ENCODE measurements at places on chromosomes 2 and 18.

DNA sequence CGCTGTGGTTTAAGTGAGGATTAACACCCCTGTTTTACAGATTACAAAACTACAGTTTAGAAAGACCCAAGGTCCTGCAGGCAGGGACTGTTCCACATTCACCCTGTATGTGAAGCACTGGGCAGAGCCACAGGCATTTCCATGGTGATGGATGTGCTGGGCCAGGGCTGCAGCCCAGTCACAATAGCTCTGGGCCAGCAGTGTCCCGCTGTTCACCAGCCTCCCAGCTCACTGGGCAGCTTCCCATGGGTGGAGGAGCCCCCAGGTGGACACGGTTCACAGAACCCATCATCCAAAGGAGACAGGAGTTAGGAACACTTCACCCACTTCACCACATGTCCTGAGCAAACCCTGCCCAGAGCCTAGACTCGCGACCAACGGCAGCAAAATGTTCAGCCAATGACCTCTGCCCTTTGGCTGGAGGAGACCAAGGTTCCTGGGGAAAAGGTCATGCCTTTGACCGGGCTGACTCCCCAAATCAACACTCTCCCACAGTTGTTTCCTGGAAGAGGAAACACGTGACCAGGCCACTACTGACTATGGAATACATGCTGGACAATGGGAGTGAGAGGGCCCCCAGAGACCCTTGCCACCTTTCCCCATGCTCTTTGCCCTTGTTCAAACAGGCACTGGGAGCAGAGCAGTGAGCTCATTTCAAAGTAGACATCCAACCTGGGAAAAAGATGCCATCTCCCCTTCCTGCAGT lies 28.0 kb upstream of the SLC35F6 start:
- DNase-seq: no peak

DNA sequence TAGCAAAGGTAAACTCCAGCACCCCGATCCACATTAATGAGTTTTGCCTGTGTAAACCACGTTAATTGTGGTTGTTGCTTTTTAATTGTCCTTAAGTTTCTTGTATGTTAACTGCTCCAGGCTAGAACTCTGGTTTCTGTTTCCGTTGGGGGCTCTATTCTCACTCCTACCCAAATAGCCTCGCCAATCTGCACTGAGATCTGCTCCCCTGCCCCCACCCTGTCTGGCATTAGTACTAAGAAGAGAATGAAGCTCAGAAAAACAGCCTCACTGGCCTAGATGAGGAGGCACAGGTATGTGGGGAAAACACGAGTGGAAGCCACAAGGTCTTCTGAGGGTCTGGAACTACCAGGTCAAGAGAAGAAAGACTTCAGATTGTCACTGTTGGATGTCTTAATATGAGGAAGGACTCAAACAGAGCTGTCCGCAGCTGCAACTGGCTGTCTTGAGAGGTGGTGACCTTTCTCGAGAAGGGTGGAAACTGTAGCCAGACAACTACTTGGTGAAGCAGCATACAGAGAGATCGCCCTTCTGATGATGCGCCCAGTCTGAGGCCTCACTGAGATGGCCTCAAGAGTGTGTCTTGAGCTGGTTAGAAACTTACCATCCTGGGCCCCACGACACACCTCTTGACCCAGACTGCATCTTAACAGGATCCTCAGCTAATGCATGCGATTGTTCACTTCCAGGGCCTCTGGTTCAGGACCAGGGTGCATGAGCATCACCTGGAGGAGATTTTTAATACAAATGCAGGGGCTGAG lies 73.1 kb downstream of the TGOLN2 start:
- no peak for DNase-seq

DNA sequence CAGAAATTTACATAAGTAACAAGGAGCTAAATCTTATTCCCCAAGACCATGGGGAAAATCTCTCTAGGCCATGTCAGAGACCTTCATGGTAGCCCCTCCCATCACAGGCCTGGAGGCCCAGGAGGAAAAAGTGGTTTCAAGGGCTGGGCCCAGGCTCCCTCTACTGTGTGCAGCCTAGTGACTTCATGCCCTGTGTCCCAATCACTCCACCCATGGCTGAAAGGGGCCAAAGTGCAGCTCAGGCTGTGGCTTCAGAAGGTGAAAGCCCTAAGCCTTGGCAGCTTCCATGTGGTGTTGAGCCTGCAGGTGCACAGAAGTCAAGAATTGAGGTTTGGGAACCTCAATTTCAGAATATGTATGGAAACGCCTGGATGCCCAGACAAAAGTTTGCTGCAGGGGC lies 1612.7 kb upstream of the SLC39A10 start:
- no peak for DNase-seq

- DNase-seq: no peak
These were observed 99.6 kb downstream of the TXNL1 start for GRCh38 chr18:56538746-56539145.

DNA sequence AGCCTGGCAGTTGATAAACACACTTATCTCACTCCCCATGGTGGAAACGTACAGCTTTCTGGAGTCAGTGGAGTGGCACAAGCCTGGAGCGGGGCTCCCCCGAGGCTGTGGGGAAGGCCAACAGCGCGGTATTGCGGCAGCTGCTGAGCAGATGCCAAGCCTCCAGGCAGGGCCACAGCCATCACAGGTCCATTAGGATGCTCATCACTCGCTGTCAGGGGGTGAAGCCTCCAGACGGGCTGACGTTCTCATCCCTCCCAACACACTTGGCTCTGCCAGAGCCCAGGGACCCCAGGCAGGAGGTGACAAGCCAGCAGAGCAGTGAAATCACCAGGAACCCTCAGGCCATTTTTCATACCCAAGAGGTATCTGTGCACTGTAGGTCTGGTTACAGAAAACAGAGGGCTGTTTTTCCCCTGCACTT lies 529.2 kb upstream of the KLHL29 start:
- no peak for DNase-seq

DNA sequence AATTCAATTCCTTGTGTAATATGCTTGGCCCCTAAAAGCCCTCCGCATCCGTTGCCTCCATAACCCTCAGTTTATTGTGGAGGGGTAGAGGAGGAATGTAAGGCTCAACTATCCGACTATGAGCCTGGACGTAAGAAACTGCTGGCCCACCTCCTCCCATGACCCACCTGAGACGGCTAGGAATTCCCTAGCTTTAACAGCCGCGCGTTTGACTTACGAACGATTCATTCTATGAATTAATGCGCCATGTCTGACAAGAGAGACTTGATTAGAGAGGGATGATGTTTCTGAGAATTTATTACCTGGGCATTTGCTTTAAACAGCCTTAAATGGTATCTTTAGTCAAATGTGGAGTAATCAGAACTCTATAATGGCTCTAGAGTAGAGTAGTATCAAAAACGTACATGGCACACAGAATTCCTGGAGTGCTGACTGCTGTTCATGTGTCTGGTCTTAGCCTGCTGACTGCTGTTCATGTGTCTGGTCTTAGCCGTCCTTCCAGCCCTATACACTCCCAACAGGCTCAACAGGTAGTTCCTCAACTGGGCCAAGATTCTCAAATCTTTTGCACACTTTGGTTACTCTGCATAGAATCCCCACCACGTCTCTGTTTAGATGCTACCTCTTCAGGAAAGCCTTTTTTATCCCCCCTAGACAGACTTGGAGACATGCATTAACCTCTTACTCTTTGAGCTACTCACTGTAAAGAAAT lies 899 bp upstream of the GFPT1 start:
- DNase-seq: no peak

DNA sequence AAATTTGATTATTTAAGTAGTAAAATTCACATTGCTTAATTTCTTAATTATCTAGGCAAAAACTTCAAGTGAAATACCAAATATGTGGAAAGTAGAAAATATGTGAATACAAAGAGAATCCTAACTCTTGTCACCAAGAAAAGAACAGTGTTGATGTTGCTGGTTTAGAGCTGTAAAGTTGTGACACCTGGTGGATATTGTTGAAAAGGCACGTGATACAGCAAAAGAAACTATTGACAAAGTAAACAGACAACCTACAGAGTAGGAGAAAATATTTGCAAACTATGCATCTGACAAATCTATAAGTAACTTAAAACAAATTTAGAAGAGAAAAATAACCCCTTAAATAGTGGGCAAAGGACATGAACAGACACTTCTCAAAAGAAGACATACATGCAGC lies 25.6 kb upstream of the ZC3H15 start:
- no peak for DNase-seq

DNA sequence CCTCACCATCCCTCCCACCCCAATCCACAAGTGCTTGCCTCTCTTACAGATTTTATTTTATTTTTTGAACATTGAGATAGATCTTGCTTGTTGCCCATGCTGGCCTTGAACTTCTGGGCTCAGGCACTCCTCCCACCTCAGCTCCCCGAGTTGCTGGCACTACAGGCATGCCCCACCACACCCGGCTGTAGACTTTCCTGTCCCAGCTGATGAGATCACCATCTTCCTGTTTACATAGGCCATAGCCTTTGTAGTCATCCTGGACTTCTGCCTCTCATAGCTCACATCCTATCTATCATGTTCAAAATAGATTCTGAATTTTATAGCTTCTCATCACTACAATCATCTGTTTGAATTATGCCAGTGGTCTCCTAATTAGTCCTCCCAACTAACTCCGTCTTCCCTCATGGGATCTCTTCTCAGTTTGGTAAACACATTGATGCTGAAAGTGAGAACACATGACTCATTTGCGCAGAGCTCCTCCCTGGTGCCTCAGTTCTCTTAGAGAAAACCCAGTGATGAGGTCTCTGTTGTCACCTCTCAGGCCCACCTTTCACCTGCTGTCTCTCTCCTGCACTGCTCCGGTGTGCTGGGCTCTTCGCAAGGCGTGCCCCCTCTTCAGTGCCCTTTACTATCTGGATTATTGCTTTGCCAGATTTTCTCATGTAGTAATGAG lies 243.0 kb downstream of the ZNF407 start:
- DNase-seq: no peak

GRCh38 chr18:69727912-69728572 lies 219.6 kb downstream of the CD226 start:
- no peak for DNase-seq

DNA sequence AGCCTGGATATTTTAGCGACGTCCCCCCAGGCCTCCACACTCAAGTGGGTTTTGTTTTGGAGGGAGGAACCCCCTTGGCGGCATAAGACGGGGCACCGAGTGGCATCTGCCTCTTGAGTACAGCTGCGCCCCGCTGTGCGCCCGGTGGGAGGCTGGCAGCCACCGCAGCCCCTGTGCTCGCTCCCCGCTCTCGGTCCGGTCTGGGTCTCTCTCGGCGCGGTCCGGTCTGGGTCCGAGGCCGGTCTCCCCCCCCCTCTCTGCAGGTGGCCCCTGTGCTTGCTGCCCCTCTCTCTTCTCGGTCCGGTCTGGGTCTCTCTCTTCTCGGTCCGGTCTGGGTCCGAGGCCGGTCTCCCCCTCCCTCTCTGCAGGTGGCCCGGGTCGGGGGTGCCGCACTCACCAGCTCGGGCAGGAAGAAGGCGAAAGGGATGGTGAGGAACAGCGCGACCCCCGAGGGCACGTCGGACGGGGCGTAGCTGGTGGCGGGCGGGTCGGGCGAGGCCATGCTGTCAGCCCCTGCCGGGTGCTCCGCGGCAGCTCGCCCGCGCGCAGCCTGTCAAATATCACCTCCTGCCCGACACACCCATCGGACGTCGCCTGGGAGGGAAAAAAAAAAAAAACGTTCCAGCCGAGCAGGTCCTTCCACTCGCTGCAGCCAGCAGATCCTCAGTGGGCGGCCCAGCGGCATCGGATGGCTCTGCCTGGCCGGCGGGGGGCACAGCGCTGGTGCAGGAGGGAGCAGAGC lies at the start of gene MALL:
Gene MALL, minus strand, starts transcription at position 532 of the 742 bp plus-strand sequence. Its CDS starts 30 bp downstream, at position 502.
- peak; percentile 14 for DNase-seq

GRCh38 chr2:155630760-155631159 lies 701.8 kb downstream of the NR4A2 start:
- no peak for DNase-seq

- DNase-seq: peak; percentile 69
These were observed 4.1 kb downstream of the TCF23 start for GRCh38 chr2:27152796-27153464.

- no peak for DNase-seq
These were observed 21.5 kb upstream of the ALKAL2 start for GRCh38 chr2:309148-309953.

DNA sequence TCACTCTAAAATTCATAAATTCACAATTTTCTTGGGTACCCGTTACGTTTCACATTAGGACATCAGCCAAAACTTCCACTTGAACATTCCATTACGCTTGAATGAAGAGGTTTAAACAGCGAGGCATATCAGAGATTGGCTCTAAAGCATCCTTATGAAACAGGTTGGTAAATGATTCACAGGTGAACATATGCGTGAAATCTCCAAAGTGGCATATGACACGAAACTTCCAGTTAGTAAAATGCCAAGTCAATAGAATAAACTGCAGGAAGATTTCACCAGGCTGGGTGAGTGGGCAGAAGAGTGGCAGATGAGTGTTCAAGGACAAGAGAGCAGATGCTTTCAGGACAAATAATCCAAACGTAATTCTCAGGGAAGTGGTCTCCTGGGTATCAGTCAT lies 33.9 kb upstream of the GLS start:
- no peak for DNase-seq

DNA sequence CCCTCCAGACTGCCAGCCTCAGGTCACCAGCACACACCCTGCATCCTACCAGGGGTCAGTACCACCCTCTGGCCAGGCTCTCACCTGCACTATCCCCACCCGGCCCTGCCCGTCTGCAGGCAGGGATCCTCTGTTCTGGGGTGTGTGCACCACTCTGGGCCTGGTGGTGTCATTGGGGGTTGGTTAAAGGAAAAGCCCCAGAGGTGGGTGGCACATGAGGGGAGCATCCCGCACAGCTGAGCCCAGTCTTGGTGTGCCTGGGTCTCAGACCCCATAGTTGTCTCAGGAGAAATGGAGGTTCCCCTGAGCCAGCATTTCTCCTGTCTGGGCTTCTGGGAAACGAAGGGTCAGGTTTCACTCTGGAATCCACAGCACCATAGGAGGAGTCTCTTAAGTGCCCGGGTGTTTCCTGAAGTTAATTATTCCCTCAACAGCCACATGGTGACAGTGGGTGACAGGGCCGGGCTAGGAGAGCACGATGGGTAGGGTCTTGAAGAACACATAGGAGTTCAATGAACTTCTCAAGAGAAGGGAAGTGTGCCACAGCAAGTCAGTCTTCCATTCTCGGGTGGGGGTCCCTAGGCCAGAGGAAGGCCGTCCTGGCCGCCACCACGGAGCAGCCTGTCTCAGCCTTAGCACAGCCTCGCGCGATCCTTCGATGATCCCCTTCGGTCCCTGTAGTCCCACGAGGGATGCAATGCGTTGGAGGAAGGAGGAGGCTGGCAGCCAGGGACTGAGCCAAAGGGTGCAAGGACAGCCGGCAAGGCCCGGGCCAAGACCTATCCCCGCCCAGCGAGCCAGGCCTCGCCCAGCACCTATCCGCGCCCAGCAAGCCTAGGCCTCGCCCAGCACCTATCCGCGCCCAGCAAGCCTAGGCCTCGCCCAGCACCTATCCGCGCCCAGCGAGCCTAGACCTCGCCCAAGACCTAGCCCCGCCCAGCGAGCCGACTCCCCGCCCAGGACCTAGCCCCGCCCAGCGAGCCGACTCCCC lies 1.1 kb upstream of the FARP2 start:
- DNase-seq: peak; percentile 91

DNA sequence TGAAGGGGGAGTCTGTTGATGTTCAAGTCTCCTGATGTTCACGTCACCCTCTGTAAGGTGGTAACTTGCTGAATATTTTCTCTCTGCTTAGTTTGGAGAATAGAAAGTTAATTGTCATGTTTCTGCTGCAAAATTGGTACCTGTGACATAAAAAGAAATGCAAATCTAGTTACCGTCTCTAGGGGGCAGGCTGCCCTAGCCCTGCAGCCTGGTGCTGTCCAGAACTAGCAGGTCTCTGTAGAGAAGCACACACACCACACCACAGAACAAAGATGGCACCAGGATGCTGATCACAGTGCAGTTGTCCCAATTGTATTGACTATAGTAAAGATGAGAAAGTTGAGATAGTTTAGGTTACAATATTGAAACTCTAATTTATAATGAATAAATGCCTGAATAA lies 47.0 kb downstream of the SLC9A4 start:
- no peak for DNase-seq

All from NCI-H2029 (cell line).